ENCODE measurements at places on chromosomes 7 and 10. TPM values are rescaled to one million over a fixed set of nuclear protein-coding genes. Genes with fewer than 3 reads are reported as not detected.
A peak's percentile ranks its signal among the peaks of the same experiment; 100 is the strongest.

DNA sequence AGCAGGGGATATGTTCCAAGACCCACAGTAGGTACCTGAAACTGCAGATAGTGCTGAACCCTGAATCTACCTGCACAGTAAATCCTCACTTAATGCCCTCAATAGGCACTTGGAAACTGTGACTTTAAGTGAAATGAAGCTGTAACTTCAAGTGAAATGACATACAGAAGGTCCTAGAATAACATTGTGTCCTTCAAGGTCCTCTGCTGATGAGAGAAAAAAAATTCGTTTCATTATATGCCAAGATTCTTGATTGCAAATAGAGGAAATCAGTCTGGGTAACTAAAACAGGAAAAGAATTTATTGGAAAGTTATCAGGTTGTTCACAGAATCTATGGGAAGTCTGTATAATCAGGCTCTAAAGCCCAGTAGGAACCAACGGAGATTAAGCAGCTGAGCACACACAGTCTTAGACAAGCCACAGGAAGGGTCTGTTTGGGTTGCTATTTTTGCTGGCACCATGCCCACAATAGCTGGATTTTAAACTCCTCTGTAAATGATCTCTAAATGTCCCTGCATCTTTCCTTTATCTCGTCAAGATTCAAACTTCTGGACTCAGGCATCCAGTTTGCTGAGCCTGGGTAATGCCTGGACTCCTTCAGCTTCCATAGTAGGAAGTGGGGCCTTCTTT is 57.5 kb downstream of the EXOC4 start:
- peak; percentile 82 for DNase-seq

- peak; percentile 79 for DNase-seq
Observed at GRCh38 chr7:71285571-71286145, 153.7 kb downstream of the GALNT17 start.

DNA sequence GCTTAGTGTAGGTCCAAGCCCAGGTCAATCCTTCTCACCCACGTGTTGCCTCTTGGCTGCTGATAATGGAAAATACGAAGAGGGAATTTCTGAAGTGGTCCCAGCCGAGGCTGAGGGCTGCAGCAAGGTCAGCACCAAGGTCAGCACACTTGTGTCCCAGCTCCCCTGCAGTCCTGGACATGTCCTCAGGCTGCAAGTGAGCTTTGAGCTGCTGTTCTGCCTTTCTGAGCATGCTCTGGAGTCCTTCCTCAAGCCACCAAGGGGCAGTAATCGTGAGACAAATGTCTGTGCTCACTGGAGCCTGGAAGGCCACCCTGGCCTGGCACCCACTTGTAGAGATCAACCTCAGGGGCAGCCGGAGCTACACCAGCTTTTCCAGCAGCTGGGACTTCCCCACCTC is 28.3 kb downstream of the DRGX start:
- DNase-seq, result no peak

- peak; percentile 45 for DNase-seq
Observed at GRCh38 chr7:122136639-122137245, 7.3 kb downstream of the AASS start.

GRCh38 chr7:111568419-111568818 is 6.1 kb upstream of the IMMP2L start:
- DNase-seq, result no peak

GRCh38 chr10:62924344-62924748 is 108.2 kb upstream of the EGR2 start:
- DNase-seq, result no peak

DNA sequence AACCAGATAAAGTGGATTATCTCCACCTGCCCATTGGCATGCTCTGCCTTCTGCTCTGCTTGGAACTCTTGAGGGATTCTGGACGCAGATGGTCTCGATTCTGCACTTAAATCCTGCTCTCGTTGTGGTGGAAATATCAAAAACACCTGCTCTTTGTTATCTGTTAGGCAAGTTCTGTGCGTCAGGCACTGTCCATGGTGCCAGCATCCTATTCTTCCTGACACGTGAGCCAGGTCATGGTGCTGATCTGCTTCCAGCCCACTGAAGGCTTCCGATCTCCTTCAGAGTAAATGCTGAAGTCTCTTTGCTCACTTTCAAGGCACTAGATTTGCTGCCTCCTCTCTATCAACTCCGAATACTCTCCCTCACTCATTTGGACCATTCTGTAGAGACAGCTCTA is 505.6 kb downstream of the HTR7 start:
- no peak for DNase-seq

GRCh38 chr10:63611078-63611477 is 89.9 kb downstream of the REEP3 start:
- no peak for DNase-seq

DNA sequence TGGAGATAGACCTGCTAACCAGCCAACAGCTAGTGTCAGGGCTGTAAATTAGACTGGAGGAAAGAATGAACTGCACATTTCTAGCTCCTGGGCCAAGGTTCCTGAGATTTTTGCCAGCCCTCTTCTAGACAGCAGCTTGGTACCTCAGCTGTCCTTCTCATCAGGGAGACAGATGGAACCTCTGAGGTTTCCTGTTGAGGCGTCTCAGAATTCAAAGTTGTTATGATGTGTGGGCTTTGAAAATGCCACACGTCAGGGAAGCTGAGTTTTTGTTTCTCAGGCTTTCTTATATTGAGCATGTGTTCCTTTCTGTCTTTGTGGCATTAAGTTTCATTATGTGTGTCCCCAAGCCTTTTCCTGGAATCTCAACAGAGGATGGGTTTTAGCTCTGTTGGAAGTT is 736.6 kb downstream of the AUTS2 start:
- no peak for DNase-seq

- peak; percentile 42 for DNase-seq
Observed at GRCh38 chr7:150428671-150429451, 21.6 kb upstream of the GIMAP8 start.

DNA sequence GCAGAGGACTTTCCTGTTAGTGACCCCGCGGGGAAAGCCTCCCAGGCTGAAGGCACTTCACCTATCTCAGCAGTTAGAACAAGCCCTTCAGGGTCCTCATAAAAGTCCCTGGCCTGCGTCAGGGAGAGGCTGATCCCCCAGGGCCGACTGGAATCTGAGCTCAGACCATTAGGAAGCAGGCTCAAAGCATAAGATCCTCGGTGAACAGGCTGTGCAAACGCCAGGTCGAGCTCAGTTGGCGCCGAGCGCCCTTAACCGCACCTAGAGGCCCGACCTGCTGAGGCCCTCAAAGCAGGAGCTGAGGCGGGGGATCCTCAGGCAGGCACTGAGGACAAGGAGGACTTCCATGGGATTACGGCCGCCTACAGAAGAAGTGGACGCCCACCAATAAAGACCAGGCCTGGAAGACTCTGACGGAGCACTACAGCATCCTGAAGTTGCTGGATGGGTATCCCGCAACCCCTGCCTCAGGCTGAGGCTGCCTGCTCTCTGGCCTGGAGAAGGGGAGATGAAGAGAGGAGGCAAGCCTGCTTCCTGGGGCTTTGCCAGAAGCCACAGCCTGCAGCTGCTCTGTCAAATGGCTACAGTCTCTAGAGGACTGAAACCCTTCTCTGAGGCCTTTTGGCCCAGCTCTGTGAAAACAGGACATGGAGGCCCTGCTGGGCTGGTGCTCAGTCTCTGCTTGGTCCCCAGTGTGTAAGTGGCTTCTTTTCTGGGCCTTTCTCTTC is 29.9 kb downstream of the LIPJ start:
- DNase-seq, result peak; percentile 47

MYPN gene
- 0.28 TPM for total RNA-seq

NRP1 gene
- 188 TPM for total RNA-seq

DNA sequence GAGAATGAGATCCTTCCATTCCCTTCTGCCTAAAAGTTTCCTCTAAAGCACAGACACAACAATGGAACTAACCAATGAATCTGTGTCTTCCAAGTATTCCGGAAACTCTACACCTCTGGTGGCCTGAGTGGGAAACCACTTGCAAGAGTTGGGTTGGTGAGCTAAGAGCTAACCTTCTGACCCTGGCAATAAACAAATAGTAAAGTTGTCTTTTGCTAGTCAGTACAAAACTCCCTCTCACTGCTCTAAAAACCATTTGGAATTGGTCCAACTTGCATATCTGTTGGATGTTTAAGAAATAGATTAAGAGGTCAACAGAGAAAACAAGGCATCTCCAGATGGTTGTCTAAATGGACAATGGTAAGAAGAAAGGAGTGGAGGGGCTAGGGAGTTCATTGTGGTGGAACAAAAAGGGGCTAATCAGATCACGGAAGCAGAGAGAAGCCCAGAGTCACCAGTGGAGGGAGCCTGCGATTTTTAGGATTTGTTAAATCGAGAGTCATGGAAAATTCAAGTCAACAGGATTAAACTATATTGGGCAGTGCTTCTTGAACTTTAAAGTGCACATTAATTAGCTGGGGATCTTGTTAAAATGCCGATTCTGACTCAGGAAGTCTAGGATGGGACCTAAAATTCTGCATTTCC is 192.3 kb downstream of the EVX1 start:
- DNase-seq, result peak; percentile 59

- no peak for DNase-seq
Observed at GRCh38 chr10:120278069-120278468, 179.0 kb upstream of the PLPP4 start.

DNA sequence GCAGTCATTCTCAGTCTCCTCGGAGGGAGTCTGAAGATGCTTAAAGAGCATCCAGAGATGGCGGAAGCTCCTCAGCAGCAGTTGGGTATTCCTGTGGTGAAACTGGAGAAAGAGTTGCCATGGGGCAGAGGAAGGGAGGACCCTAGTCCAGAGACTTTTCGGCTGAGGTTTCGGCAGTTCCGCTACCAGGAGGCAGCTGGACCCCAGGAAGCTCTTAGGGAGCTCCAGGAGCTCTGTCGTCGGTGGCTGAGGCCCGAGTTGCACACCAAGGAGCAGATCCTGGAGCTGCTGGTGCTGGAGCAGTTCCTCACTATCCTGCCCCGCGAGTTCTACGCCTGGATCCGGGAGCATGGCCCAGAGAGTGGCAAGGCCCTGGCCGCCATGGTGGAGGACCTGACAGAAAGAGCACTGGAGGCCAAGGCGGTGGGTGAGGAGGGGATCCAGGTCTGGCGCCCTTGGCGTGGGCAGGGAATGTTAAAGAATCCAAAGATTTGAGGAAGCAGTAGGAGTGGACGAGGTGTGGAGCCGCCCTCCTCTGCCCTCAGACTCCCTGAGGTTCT is 2.9 kb downstream of the ZSCAN25 start:
- no peak for DNase-seq

GRCh38 chr10:100995181-100995580 is 4.4 kb upstream of the LZTS2 start:
- peak; percentile 30 for DNase-seq

TCF7L2 gene
- 30.0 TPM for total RNA-seq

DNA sequence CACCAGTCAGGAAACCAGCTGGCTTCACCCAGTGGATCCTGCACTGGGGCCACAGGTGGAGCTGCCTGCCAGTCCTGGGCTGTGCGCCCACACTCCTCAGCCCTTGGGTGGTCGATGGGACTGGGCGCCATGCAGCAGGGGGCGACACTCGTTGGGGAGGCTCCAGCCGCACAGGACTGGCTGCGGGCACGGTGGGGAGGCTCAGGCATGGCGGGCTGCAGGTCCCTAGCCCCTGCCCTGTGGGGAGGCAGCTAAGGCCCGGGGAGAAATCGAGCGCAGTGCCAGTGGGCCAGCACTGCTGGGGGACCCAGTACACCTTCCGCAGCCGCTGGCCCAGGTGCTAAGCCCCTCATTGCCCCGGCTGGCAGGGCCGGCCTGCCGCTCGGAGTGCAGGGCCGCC is 12.4 kb upstream of the NRG3 start:
- DNase-seq, result no peak

UPK3B gene
- total RNA-seq, result 12.4 TPM

HYAL4 gene
- total RNA-seq, result 0.74 TPM

CCSER2 gene
- 83.5 TPM for total RNA-seq

CPN1 gene
- not detected for total RNA-seq

SNX8 gene
- 54.6 TPM for total RNA-seq

GRCh38 chr7:104142147-104142546 is 65.7 kb downstream of the ORC5 start:
- no peak for DNase-seq

GRCh38 chr10:86646532-86646931 is 7.8 kb upstream of the OPN4 start:
- no peak for DNase-seq

GRCh38 chr10:77782328-77783061 is 144.1 kb downstream of the DLG5 start:
- no peak for DNase-seq

GRCh38 chr7:91929463-91929862 is 11.2 kb upstream of the AKAP9 start:
- no peak for DNase-seq

TFR2 gene
- total RNA-seq, result 2.1 TPM

DNA sequence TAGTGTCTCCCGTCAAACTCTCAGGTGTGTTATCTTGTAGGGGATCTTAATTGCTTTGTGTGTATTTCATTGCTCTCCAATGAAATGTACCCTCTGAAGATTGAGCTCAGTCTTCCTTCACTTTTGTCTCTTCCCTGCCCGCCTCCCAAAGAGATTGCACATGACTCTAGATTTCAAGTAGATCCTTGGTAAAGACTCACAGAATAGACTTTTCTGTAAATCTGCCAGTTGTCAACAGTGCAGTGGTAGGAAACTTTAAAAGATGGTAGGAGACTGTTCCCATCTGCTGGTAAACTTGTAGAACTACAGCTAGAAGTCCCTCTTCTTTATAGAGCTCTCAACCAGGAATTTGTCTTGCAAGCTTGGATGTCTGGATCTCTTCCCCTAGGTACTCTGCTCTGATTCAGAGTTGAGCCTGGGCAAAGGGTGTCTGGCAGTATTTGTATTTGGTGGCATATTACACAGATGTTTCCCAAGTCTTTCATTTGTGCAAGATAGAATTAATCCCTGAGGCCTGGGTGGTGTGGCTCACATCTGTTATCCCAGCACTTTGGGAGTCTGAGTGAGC is 9.6 kb downstream of the CCL26 start:
- DNase-seq, result peak; percentile 78

GRCh38 chr10:33243703-33244102 is 90.8 kb downstream of the NRP1 start:
- no peak for DNase-seq

SLC26A4 gene
- 2.2 TPM for total RNA-seq

- DNase-seq, result no peak
Observed at GRCh38 chr7:74217455-74218342, 7.9 kb downstream of the LAT2 start.

ATP6V0A4 gene
- total RNA-seq, result 1.5 TPM

GRCh38 chr7:25636168-25636567 is 407.9 kb upstream of the NPVF start:
- no peak for DNase-seq

GRCh38 chr7:73728551-73728950 is 9.1 kb upstream of the STX1A start:
- no peak for DNase-seq

- no peak for DNase-seq
Observed at GRCh38 chr7:128939075-128939860, 1.5 kb downstream of the IRF5 start.

- no peak for DNase-seq
Observed at GRCh38 chr7:108596560-108596959, 26.9 kb downstream of the DNAJB9 start.

PNLIPRP2 gene
- 1.0 TPM for total RNA-seq

DNA sequence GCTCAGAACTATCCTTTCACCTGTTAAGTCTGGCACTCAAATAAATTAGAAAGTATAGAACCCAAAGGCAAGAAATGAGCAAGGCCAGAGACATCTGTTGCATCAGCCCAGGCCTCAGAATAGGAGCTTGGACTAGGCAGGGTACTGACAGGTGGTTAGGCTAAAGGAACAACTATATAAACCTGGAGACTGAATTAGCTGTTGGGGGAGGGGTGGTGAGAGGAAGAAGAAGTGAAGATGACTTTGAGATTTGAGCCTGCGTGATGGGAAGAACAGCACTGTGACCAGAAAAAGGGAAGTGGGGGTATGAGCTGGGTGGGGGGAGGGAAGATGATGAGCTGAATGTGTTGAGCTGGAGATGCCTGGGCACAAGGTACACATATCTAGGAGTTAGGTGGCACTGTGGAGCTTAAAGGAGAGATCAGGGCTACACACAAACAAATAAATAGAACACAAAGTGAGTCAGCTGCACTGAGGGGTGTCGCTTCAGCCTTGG is 244.7 kb downstream of the PTEN start:
- DNase-seq, result no peak
